ELR (cell line): ENCODE measurements at places on chromosomes 1 and 21.

DNA sequence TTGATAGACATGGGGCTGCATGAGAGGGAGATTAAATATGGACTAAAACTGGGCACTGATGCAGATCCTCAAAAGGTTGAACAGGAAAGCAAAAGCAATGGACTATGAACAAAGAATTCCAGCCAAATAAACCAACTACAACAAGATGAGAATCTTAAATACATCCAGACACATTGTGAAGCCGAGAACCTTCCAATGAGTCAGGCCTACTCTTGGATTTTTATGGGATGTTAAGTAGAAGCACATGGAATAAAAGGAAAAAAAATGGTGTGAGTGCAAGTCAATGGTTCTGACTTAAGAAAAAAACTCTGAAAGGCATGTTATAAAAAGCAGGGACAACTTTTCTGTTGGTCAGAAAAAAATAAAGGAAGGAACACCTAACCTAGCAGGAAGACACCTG lies 227.2 kb downstream of the DPYD start:
- no peak for DNase-seq

DNA sequence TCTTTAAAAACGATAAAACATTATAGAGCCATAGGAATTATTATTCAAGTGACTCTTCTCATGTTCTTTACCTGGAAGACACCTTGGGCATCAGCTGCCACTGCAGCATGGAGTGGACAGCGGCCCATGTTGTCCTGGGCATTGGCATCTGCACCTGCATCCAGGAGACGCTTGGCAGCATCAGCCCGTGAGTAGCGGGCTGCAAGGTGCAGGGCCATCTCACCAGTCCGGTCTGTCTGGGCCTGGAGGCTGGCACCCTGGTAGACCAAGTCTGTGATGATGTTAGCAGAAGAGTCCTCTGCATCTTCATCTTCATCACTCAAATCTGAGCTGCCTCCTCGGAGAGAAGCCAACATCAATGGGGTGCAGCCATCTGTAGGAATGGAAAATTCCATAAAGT lies 22.9 kb upstream of the ADAM30 start:
- DNase-seq, result no peak

DNA sequence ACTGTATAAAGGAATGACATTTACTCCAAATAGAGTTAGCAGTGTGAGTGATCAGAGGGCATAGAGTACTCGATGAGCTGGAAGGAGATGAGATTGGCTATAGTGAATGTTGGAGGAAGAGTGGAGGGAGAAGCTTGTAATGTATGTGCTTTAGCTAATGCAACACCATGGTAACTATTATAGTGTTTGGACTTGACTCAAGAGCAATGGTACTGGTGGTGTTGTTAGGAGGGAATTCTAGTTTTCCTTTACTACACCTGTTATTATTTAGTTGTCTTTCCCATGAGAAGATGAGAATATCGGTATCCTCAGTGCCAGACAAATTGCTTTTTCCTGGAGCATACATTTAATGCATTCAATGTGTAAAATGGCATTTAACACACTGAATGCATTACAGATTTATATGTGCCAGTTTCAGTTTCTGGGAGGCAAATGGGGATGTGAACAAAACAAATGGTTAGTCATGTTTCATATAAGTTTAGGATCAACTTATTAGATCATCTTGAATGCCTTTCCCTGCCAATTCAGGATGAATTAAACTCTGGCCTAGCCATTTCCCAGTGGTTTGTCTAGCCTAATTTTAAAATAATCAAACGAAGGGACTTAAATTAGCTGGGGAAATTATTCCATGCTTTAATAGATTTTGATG lies 291.1 kb upstream of the ADAMTS5 start:
- DNase-seq, result no peak

DNA sequence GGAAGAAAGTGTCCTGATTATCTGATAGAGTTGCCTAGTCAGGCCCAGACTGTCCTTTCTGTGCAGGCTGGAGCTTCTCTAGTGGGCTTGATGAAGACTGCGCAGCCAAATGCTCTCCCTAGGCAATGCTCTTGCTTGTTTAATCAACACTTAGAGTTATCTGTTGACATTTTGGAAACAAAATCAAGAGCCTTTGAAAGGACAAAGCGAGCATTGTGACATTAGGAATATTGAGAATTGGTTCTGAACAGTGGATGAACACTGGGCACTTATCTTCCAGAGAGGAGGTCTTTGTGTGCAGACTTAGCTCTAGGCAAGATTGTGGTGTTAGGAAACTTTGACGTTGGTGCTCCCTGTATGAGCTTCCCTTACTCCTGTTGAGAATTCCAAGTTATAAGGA lies 94.5 kb downstream of the DNTTIP2 start:
- DNase-seq, result no peak

- DNase-seq, result no peak
Measured at GRCh38 chr1:29916656-29917369, 680.5 kb downstream of the PTPRU start.

GRCh38 chr1:34887593-34887992 lies 28.0 kb upstream of the SMIM12 start:
- no peak for DNase-seq

DNA sequence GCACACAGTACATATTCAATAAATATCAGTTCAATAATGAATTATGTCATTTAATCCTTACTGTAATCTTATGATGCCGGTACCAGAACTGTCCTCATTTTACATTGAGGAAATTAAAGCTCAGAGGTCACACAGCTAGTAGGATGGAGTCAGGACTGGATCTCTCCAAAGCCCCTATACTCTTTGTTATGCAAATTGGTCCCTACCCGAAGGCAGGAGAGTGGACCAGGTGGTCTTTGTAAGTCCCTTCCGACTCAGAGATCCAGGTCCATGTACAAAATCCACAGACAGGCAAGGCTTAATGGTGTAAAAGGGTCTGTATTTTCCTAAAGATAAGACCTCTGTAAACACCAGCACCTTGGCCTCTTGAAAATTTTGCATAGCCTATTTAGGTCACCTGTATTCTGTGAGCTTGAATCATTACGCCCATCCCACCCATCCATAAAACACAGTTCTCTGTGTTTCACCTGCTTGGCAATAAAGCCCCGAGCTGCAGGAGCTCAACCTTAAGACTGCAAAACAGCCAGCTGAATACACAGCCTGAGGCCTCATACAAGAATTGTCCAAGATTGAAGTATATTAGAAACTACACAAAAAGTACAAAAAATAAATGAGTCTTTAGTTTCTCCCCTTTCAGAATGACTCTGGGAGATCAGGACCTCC lies 41.7 kb downstream of the PLXNA2 start:
- DNase-seq, result no peak

GRCh38 chr21:25619198-25619597 lies 11.9 kb upstream of the MRPL39 start:
- DNase-seq, result no peak

DNA sequence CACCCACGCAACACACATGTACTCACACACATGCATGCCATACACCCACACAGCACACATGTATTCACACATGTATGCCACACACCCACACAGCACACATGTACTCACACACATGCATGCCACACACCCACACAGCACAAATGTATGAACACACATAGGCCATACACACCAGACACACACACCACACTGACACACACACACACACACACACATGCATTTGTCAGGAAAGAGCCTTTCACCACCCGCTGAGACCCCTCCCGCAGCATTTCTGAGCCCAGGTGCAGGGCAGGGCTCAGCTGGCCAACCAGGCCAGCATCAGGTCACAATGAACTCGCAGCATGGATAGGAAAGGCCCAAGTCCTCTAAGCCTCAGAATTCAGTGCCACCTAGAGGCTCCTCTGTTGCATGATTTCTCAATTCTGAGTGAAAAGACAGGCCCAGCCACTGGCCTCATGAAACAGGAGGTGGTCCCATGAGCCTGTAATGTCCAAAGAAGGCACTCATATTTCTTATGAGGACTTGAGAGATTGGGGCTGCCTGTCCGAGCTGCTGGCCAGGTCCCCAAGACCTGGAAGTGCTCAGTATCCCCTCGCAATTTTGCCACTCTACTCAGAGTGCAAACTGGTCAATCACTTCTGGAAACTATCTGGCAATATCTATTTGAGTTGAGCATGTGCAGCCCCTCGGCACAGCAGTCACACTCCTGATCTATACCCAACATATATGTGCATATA lies 57.3 kb downstream of the PSMG1 start:
- peak; percentile 75 for DNase-seq

GRCh38 chr1:94646786-94647555 lies 105.4 kb upstream of the F3 start:
- DNase-seq, result peak; percentile 66

DNA sequence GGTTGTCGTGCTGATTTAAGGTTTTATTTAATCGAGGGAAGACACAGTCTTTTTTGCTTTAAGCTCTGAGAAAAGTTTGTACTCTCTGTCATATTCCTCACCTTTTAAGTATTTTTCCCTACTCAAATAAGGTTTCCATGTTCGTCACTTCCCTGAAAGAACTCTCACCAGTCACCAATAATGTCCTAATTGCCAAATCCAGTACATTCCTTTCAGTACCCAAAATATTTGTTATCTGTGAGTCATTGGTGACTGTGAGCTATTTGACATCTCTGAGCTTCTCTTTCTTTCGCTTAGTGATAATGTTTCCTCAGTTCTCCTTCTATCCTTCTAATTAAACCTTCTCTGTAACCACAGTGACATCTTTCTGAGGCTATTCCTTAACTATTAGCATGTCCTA lies 874.2 kb upstream of the ADGRL2 start:
- DNase-seq, result no peak

DNA sequence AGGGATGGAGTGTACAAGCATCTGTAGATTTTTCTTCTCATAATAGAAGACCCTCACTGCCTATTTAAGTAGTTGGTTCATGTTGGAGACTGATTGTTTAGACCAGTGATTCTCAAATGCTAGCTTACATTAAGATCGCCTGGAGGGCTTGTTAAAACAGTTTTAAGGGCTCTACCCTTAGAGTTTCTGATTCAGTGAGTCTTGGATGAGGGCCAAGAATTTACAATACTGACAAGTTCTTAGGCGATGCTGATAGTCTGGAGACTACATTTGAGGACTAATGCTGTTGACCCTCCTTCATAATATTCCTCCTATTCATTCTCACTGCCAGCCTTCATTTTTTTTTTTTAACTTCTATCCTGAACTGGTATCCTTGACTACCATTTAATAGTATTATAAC lies 15.2 kb upstream of the AGO3 start:
- no peak for DNase-seq

- DNase-seq, result peak; percentile 95
Measured at GRCh38 chr1:32981003-32981901, 16.6 kb upstream of the RNF19B start.

GRCh38 chr1:242189591-242189990 lies 190.7 kb upstream of the MAP1LC3C start:
- DNase-seq, result no peak

DNA sequence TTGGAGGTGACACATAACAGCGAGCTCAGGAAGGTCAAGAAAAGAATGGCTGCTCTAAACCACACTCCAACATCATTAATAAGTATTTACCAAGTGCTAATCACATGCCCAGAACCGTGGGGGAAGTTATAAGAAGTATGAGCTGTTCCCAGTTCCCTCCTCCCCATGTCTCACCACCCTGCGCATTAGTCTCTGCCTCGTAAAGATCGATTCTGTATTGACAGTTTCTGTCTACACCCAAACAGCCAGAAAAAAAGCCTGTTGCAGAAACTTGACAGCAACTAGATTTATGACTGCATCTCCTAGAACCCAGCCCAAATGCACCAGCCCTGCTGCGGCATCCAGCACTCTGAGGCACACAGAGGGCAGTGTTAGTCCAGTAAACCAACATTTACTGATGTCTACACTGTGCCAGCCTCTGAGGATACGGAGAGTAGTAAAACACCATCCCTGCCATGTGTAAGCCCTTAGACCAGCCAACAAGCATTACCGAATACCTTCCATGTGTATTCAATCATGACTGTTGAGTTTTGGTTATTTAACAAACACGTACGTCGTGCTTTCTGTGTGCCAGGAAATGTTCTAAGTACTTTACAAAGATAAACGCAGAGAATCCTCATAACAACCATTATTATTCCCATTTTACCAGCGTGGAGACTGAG lies 63.6 kb upstream of the ZBTB40 start:
- peak; percentile 29 for DNase-seq

DNA sequence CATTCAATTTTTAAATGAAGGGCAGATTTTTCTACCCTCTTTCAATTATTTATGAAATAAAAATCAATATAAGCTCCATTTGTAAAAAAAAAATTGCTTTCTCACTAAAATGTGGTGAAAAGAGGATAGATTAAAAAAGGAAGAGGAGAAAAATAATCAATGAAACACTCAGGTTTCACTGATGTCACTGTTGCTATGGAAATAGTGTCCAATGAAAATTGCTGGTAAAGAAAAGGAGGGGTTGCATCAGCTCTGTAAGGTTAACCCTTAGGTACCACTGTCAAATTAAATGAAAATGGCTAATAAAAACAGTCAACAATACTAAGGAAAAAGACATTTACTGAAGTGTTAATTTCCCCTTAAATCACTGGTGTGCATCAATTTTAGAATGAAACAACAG lies 91.6 kb upstream of the TTC39A start:
- peak; percentile 61 for DNase-seq

DNA sequence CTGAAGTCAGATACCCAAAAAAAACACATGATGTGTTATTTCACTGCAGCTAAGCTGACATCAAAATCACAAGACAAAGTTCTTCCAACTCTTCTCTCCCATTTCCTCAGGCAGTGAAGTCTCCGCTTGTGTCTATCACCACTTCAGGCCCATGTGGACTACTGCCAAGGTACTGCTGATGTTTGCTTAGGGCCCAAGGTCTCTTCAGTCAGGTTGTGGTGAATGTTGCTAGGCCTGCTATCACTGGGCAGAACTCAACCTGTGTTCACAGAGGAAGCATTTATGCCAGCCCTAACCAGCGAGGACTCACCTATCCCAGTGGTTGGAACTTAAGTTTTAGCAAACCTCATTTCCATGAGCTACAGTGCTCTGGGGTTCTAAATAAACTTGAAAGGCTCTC lies 156.5 kb upstream of the BRINP3 start:
- no peak for DNase-seq

DNA sequence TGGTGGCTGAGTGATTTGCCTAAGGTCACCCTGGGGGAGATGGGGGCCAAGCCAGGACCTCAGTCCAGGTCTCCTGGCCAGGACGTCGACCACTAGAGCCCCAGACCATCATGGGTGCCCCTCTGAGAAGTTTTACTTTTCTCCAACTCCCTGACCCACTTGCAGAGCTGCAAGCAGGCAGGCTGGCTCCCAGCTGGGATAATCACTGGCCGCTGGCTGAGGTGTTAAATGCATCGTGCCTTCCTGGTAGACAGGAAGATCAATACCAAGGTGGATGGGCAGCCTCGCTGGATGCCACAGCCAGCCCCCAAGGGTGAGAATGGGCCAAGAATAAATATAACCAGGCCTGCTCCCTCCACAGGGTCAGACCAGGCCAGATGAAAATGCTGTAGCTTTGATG lies 106.2 kb downstream of the EPHB2 start:
- no peak for DNase-seq

- DNase-seq, result peak; percentile 96
Measured at GRCh38 chr1:39391691-39392679, 99.5 kb upstream of the BMP8A start.

- no peak for DNase-seq
Measured at GRCh38 chr21:43345046-43345745, 81.7 kb downstream of the SIK1 start.

- no peak for DNase-seq
Measured at GRCh38 chr1:22814176-22815042, 103.8 kb downstream of the EPHB2 start.

GRCh38 chr1:91499904-91500755 lies 521 bp upstream of the CDC7 start:
- no peak for DNase-seq
